ENCODE measurements at places on chromosomes 6 and 20.

GRCh38 chr20:35151736-35152135 is 4.6 kb upstream of the EDEM2 start:
- no peak for DNase-seq

DNA sequence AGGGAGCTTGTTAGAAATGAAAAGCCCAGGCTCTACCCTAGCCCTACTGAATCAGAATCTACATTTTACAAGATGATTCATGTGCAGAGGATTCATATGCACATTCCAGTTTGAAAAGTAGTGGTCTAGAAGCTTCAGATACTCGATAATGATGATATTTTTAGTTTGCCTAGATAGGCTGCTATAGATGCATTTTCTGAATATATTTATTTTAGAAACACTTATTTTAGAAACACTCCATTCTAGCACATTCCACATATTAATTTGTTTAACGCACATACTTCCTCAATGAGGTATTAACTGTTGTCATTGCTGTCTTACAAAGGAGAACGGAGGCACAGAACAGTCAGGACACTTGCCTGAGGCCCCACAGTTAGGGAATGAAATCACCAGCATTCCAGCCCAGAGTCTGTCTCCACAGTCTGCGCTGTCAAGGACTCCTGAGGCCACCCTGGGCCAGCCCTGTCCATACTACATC is 64.4 kb downstream of the SNAP25 start:
- no peak for DNase-seq

GRCh38 chr6:34511214-34511914 is 44.8 kb downstream of the SPDEF start:
- DNase-seq: no peak

- no peak for DNase-seq
Measured at GRCh38 chr6:33212857-33213165, 4.5 kb downstream of the RING1 start.

DNA sequence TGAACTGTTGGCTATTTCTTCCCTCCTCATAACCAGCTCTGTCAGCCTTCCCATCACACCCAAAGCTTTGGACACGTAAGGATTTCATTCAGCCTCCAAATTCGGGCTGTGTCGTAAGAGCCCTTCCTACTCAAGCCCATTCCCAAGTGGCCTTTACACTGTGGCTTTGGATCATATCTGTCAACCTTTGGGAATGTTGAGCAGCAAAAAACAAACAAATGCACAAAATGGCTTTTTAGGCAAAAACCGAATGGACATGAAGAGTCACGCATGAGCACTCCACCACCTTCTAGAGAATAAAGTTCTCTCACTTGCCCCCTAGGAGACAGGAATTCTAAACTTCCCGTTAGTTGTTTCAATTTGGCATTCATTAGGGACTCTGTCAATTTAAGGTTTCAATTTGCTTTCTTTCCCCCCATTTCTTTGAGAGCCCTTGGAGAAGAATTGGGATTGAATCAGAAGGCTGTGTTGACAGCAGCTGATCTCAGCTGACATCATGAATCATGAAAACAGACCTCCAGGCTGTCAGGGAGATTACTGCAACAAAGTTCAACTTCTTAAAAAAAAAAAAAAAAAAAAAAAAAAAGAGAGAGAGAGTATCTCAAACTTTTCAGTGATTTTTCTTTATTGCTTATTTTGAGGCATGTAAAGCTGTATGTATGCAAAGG is 110.3 kb downstream of the BCAS1 start:
- no peak for DNase-seq

DNA sequence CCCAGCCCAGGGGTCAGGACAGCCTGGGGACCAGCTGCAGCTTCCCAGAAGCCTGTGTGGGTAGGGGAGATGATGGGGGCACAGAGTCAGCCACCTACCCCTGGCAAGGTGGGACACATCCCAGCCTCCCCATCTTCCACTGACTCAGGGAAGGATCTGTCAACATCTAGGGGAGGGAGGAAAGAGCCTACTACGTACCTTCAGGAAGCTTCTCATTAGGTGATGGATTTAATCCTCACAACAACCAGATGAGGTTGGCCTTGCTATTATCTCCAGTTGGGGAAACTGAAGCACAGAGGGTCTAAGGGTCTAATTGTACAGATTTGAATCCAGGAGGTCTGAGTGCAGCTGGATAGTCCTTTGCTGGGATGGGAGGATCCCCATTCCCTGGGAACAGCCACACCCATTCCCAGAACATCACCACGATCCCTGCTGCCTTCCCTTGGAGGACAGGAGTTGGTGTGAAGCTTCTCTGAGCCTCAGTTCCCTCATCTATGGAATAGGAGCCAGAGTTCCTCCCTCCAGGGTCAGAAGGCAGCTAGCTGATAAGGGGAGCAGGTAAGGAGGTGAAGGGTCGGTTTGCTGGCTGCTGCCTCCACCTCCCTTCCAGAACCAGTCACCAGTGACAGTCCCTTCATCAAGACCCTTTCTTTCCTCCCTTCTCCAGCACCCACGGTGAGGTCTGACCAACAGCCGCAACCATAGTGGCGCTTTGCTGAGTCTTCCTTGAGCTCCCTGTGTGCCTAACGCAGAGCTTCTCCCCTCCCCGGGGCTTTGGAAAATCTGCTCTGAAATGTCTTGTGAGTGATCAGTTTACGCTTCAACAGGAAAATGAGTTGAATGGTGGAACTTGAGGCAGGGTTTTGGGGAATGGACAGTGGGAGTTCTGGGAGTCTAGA is 56.8 kb downstream of the CEBPB start:
- no peak for DNase-seq

DNA sequence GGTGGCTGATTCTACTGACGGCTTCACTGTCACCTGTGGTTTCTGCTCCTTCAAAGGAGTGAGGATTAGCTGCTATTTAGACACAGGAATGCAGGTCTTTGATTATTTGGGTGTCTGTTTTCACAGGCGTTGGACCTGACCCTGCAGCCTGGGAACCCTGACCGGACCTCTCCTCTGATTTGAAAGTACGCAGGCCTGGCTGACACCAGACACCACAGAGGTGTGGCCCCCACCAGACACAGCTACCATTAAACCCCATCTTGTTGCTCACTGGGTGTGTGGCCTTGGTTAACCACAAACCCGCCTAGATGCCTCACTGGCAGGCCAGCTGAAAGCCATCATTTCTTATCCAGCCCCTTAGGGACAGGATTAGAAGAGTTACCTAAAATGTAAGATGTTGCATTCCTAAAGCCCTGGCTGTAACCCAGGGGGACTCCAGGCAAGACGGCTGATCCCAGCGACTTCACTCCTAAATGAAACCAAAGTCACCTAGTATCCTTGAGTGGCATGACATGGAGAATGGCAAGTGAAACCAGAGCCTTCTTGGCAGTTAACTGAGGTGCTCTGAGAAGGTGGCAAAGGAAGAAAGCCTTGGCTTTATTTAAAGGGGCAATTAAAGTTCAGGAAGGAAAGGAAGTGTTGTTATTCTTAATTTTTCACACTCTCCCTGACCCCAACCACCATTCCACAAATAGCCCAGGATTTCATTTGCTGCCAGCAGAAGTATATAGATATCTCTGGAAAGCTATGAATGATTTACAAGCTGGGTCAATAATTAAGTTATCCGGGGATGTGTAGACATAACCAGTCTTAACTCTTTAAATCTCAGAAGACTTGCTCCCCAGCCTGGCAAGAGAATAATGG is 169.9 kb downstream of the QRSL1 start:
- no peak for DNase-seq

DNA sequence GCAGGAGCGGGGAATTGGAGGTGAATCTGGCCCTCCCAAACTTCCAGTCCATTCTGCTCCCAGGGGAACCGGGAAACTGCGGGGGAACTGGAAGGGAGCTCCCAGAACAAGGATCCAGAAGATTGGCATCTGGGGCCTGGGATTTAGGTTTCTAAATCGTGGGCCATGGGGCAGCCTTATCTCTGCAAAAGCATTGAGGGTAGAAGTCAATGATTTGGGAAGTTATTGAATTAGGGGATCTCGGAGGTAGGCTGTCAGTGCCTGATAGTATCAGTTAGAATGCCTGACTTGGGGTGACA is 45.1 kb downstream of the HNF4A start:
- no peak for DNase-seq

GRCh38 chr6:122438975-122439374 is 32.6 kb downstream of the SERINC1 start:
- DNase-seq: no peak

DNA sequence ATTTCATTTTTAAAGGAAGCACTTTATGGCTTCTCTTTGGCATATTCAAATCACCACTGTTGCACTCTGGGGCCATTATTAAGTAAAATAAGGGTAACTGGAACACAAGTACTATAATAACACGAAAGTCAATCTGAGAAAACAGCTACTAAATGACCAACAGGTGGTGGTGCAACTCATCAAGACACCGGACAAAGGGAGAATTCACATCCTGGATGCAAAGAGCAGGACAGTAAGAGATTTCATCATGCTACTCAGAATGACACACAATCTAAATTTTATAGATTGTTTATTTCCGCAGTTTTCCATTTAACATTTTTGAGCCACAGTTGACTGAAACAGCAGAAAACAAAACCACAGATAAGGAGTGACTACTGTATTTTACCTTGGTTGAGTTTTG is 27.6 kb upstream of the LY86 start:
- DNase-seq: no peak

DNA sequence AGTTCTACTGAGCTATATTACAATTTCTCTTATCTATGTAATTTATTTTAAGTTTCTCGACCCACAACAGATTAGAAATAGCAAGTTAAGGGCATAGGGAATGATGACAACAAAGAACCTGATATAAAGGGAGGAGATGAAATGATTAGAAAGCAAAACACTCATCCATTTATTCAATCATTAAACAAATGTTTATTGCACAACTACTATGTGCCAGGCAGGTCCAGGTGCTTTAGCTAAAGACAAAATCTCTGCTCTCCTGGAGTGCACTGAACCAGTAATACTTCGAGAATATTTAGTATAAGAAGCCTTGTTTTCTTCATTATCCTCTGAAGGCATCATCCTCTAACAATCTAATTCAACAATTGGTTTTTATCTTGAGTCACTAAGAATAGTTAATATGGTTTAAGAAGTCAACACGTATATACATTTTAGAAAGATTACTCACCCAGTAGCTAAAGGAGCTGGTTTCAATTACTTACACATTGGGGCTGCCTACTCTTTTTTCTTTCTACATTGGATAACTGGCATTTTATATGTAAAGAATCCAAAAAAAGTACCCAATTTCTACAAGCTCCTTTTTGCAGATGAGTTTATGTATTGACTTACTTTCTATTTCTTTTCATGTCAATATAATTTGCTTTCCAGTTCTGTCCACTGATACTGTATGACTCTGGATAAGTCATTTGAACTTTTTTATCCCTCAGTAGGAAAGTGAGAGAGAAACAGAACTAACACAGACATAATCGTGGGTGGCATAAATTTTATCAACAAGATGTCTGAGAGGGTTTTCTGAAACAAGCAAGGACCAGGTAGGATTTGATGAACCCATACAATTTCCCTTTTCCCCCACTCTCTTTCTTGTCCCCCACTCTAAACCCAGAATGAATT is 312.6 kb downstream of the CLIC5 start:
- DNase-seq: no peak

GRCh38 chr20:44083220-44083933 is 103.6 kb downstream of the JPH2 start:
- no peak for DNase-seq

GRCh38 chr6:125302840-125303511 is 1.2 kb upstream of the HDDC2 start:
- no peak for DNase-seq

DNA sequence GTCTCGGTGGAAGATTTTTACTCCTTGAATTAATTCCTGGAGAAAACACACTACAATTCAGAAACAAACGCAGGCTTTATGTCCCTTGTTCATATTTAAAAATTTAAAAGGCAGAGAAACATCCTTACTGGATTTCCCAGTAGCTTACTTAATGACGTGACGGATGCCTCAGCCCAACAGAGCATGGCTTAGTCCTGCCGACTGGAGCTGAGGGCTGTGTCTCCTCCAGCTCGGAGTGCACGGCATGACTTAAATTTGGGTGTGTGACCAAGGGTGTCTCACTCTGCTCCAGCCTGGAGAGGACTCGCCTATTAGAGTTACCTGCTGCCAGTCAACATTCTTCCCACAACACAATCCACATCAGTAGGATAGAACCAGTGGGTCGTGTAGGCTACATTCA is 107.1 kb downstream of the PSMB1 start:
- no peak for DNase-seq

DNA sequence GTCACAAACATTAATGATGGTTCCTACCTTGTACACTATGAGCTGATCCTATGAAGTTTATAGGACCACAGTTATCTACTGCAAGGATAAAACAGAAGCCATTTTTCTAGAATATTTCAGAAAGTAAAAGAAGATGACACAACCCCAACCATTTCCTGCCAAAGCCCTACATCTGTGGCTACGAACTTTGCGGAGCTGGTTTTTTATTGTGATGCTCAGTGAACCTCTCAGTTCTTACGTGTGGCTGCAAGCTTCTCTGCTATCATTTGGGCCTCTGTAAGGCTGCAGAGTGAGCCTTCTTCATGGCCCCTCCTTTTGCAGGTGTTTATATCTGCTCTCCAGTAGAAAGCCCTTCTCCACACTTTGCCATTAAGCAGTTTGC is 17.8 kb upstream of the TAGAP start:
- DNase-seq: no peak

DNA sequence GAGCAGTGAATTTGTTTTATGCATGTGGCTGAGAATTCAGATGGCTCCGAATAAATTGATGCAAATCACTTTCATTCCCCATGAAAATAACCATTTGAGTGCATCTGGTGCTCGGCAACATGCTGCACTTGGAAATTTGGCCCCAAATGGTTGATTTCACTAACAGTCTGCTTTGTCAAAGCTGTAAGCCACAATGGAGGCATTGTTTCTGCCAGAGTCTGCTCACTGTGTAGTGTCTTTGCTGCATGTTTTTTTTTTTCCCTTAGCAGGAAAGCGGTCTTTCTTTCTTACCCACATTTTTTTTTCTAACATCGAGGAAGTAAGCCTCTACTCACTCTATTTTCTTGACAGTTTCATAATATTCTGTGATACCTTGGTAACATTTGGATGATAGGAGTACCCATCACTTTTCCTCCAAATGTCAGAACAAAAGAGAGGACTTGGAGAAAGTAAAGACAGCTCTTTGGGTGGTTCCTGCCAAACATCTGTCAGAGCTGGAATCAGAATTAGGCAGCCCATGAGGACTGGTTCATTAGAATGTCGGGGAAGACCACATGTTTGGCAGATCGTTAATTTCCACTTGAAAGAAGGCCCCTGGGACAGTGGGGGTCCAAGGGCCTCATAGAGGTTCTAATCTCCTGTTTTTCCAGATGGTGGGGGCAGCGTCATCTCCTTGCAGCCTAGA is 149.5 kb downstream of the DOK5 start:
- peak; percentile 77 for DNase-seq

DNA sequence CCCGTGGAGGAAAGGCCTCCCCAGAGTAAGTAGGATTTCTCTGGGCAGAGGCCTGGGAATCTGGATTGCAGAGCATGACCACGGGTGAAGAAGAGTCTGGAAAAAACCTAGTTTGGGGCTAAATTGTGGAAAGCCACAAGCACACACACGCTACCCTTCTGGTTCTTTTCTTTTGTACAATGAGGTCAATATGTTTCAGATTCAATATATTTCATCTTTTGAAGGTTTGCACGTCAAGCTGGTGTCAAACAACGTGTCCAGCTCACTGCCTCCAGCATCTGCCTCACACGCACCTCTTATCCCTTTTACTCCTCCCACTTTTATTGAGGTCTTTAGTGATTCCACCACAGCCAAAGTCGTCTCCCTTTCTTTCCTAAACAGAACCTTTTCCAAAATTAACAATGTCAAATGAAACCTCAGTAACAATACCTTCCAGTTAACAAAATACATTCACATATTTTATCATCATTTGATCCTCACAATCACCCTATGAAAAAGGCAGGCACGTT is 773 bp upstream of the EPB41L2 start:
- no peak for DNase-seq

GRCh38 chr20:46558511-46558959 is 8.1 kb upstream of the OCSTAMP start:
- peak; percentile 12 for DNase-seq

Measured in retina (tissue), 1 donor.